NCI-H2081 (cell line): ENCODE measurements at places on chromosomes 7 and 10.

DNA sequence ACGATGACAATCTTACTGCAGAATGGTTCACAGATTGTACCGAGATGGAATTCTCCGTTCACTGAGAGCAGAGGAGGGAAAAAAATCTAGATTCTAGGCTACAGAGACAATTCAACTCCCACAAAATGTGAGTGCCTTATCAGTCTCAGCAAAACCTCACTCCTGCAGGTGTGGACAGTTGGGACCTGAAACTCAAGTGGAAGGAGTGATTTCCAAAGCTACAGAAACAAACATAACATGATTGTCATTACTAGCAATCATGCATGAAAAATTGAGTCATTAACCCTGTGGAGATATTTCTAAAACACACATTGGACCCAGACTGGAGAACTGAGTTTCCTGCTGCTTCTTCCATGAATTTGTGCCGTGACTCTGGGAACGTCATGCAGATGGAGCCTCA is 70.3 kb downstream of the CALML3 start:
- DNase-seq = no peak

DNA sequence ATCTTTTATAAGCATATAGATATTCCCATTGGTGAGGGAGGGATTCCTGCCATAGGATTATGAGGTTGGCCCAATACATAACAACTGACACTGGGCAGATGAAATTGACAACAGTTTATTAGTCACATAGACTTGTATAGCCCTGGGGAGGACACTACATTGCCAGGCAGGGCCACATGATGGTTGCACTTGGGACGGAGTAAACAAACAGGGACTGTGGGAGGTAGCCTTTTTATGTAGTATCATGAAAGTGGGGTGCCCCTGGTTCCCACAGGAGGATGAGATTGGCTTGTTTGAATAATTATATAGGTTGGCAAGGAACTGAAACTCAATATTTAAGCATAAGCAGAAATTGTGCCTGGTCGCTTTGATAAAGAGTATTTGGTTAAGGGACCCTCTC is 23.5 kb downstream of the TRIM24 start:
- no peak for DNase-seq

- no peak for DNase-seq
These were observed 9.0 kb downstream of the CYP2E1 start for GRCh38 chr10:133536198-133536597.

GRCh38 chr7:133376514-133376913 is 123.6 kb downstream of the EXOC4 start:
- DNase-seq = no peak

- DNase-seq = no peak
These were observed 192.1 kb upstream of the PDE1C start for GRCh38 chr7:32262315-32262714.

- peak; percentile 9 for DNase-seq
These were observed 78.6 kb upstream of the C10orf90 start for GRCh38 chr10:126749015-126749655.

GRCh38 chr7:27763983-27764508 is 24.1 kb downstream of the TAX1BP1 start:
- DNase-seq = no peak

- DNase-seq = no peak
These were observed 146.0 kb downstream of the SND1 start for GRCh38 chr7:127798023-127798422.

DNA sequence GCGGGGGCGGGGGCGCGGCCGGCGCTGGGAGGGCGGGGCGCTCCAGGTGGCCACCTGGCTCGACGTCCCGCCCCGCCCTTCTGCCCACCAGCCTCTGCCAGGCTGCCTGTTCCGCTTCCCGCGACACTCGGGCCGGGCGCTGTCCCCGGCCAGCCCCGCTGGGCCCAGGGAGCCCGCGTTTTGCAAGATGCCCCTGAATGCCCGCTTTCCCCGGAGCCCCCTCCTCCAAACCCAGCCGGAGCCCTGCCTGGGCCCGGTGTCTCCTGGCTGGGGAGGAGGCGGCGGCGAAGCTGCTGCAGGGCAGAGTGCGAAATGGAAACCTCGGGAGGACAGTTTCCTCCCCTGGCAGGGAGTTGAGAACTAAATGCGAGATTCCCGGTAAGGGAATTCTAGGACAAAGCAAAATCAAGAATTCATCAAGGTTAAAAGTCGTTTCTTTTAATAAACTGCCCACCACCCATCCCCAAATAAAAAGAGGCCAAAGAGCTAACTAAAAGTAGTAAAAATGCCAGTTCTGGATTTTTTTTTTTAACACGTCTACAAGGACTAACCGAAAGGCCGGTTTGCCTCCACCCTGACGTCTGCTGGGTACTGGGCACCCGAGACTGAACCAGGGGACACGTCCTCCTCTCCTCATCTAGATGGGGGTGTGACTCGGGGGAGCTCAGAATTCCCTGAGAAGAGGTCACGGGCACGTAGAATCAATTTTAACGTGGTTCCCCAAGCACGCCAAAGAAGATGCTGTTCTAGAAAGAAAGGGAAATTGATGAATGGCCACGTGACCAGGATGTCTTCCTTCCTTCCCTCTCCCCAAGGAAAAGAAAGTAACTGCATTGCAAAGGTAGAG is 200.4 kb upstream of the NFE2L3 start:
- DNase-seq = no peak

- no peak for DNase-seq
These were observed 56.1 kb downstream of the CDK1 start for GRCh38 chr10:60834401-60834800.
